Activated CD4-positive, alpha-beta T cell treated with anti-CD3 and anti-CD28 coated beads, Interleukin-2, amount 10 ng/mL, durations not matched to agents 24 days and 14 days (primary cell): ENCODE measurements at places on chromosomes 16 and 17.

- DNase-seq, result no peak
Observed at GRCh38 chr16:79801646-79802045, 201.1 kb upstream of the MAF start.

DNA sequence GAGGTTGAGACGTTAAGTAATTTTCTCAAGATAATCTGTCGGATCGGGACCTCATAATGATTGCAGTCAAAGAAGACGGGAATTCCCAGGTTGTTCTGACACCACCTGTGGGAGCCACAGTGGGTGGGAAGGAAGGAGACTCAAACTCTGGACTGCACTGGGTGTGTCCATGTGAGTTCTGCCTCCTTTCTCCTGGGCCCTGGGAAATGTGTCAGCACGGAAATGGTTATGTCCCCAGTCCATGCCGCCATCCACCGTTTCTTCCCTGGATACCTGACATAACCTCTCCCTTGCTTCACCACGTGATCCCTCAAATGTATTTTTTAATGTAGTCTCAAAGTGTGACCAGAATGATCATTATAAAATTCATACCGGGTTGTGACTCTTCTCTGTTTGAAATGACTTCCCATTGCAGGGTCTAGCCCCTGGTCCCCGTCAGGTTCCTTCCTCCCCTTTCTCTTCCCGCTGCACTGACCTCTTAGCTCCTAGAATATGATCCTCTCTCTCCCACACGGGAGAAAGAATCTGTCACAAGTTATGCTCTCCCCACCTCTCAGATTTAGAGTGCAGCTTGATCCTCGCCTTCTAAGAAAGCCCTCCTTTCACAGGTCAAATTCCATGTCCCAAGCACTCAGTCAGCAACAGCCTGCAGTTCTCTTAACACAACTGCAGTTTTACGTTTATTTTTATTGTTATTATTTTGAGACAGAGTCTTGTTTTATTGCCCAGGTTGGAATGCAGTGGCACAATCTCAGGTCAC is 820.0 kb upstream of the EEF2KMT start:
- DNase-seq, result no peak

- DNase-seq, result no peak
Observed at GRCh38 chr16:65779201-65779600, 587.3 kb upstream of the CDH5 start.

DNA sequence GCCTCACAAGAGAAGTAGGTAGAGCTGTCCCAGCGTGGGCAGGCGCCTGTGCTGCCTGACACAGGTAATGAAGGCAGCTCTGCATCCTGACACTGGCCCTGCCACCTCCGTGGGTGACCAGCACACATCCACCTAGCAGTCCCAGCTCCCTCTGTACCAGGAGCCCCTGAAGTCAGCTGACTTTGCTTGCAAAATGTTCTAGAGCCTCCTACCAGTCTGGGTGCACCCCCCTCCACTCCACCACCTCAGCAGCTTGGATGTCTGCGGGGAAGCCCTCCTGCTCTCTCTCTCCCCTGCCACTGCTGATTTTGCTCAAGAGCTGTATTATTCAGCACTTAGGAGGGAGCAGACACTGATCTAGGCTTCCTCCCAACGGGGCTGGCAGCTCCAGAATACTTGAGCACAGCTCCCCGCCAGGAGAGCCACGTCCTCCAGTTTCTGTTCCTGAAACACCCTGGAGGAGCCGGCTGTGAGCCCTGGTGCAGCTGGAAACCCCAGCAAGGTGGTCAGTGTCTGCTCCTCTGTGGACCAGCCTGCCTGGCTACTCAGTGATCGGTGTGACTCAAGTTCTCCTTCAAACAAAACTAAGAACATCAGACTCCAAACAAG is 1.0 kb downstream of the RNF166 start:
- peak; percentile 76 for DNase-seq

DNA sequence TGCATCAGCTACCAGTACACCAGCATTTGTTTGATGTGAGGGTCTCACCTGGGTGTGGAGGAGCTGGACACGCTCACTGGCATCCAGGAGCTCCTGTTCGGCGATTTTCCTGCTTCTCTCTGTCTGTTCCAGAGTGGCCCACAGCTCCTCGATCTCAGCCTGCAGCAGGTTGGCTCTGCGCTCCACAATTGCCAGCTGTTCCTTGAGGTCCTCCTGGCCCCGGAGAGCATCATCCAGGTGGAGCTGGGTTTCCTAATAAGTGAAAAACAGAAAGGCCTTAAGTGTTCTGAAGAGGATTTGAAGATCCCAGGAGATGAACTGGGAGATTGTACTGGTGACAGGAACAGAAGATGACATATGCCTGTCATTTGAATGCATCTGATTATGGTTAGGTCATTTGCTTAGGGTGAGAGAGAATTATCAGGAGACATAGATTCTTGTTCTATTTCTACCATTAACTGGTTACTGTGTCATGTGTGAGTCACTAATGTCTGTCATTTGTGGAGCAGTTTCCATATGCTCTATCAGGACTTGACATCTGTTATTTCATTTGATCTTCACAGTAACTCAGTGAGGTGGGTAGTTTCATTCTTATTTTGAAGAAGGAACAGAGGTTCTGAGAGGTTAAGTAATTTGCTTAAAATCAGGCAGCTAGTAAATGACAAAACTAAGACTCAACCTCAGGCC is 21.5 kb upstream of the MYH13 start:
- DNase-seq, result no peak

DNA sequence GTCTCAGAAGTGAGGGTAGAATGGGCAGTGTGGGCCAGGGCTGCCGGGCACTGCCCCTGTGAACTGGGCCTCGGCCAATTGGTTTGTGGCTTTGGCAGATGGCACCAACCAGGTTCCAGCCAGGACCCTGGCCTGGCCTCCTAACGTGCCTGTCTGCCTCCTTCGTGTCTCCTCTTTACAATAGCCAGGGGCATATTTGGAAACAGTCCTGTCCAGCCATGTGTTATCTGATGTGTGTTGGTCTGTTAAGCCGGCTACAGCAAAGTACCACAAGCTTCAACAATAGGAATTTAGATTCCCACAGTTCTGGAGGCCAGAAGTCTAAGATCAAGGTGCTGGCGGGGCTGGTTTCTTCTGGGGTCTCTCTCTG is 14.6 kb downstream of the CRISPLD2 start:
- DNase-seq, result no peak

GRCh38 chr16:48188449-48189102 is 32.8 kb upstream of the ABCC12 start:
- no peak for DNase-seq

GRCh38 chr17:80923211-80924110 is 68.2 kb upstream of the CHMP6 start:
- DNase-seq, result no peak

- peak; percentile 63 for DNase-seq
Observed at GRCh38 chr17:67478401-67479041, 101.4 kb downstream of the PITPNC1 start.

GRCh38 chr16:84368308-84368996 is at the start of gene ATP2C2:
TSS of gene ATP2C2 (plus strand) at chr16:84368538. CDS start at chr16:84368616, 78 bp downstream.
- DNase-seq, result no peak

DNA sequence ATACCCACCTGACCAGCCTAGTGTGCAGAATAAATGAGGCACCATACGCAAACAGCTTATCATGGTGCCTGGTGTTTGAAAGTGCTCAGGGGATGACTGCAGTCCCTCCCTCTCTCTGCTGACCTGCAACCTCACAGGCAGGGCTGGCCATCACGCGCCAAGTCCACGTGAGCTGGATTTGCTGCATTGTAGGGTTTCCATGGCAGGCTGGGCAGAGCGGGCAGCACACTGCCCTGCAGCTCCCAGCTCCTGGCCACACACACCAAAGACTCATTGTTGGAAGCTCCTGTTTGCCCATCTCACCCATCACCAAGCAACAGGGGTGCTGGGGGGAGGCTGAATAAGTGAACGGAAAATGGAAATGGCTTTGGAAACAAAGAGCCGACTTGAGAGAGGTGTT is 81.8 kb downstream of the IRX3 start:
- DNase-seq, result no peak

DNA sequence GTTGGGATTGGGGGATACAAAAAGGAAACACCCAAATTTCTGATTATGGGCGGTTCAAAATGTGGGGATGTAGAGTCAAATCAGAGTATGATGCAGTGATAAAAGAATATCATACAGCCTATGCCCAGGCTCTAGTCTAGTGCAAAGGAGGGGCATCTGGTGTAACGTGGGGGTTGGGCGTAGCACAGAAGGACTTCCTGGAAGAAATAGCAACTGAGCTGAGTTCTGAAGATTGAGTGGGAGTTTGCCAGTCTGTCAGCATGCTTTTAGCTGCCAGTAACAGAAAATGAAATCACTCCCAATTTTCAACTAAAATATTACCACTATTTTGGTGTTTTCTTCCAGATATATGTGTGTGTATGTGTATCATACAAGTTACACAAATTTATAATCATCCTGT is 196.9 kb downstream of the SPECC1 start:
- DNase-seq, result no peak

- no peak for DNase-seq
Observed at GRCh38 chr16:84941921-84942320, 69.4 kb downstream of the ZDHHC7 start.

GRCh38 chr17:69423450-69423849 is 9.0 kb downstream of the MAP2K6 start:
- DNase-seq, result peak; percentile 65

DNA sequence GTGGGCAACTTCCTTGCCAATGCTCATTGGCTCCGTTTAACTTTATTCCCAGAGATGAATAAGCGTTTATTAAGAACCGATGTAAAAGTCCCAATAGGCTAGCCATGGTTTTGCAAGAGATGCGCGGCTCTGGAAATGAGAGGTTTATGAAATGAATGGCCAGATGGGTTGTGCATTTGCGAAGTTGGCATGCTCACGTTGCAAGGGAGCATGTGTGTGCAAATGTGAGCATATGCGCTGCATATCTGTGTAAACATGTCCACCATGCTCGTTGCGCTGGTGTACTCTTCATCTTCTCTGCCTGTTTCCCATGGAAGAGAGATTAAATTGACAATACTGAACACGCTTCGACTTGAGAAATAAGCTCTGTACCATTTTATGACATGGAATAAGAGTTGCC is 848.6 kb upstream of the RBFOX1 start:
- no peak for DNase-seq

- no peak for DNase-seq
Observed at GRCh38 chr17:57636274-57636673, 108.8 kb downstream of the CCDC182 start.

DNA sequence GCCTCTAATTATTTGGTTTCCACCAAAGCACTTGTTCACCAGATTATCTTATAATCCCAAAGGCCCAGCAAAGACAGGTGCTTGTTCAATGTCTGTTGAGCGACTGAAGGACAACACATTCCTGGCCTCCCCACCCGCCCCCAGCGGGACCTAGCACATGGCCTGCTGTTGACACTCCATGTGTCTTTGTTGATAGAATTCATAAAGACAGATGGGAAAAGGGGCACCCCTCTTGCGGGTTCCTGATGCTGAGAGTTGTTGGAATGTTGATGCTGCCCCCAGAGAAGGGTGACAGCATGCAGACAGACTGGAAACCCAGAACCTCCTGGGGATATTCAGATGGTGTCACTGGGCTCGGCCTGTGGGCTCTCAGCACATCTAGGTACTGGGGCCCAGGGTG is 36.9 kb downstream of the SNX20 start:
- DNase-seq, result no peak

GRCh38 chr17:72782985-72783701 is 309.3 kb downstream of the SLC39A11 start:
- DNase-seq, result no peak

DNA sequence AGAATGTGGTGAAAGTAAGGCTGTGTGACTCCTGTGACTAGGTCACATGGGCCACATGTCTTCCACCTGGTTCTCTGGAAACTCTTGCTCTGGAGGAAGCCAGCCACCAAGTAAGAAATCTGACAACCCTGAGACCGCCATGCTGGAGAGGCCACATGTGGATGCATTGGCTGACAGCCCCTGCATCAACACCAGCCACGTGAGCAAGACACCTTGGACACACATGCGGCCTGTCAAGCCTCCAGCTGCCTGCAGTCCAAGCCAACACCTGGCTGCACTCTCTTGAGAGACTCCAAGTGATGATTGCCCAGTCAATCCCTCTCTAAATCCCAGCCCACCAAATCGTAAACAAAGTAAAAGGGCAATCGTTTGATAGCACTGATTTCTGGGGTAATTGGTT is 112.6 kb downstream of the FOXL1 start:
- DNase-seq, result no peak

- peak; percentile 94 for DNase-seq
Observed at GRCh38 chr17:76246080-76247066, 6.1 kb upstream of the RNF157 start.

DNA sequence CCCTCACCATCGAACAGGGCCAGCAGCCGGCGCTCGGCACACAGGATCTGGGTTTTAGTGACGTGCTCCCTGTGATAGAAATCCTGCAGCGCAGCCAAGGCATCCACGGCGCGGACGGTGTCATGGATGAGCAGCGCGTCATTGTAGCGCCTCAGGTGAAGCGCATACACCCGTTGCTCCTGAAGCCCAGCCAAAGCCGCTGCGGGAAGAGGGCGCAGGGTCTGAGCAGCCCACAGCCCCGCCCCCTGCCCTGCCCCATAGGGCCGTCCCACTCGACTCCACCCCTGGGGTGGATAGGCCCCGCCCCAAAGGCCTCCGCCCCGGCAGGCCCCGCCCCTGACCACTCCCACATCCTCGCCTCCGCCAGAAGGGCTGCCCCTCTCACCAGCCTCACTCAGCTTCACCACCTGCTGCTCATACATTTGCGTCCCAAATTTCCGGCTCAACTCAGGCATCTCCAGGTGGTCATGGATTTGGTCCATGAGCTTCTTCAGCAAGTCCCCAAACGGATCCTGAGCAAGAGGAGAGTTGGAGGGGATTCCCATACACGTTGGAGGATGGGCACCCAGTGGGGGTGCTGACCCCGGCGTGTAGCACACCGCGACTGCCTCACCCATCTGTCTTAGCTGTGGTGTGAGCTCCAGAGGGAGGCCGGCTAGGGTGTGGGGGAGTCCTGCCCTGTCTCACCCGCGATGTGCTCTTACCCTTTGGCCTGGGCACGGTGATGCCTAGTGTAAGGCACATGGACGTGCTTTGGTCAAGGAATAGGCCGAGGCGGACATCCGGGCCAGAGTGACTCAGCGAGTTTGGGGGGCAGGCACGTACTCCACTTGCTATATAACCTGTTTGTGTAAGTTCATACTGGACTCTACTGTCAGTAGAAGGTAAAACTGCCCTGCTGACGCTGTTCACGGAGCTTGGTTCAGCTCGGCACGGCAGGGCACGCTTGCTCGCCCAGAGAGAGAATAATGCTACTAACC is 4.6 kb downstream of the DHX58 start:
- peak; percentile 98 for DNase-seq

GRCh38 chr17:77480199-77480508 is 339.4 kb downstream of the SEC14L1 start:
- no peak for DNase-seq

DNA sequence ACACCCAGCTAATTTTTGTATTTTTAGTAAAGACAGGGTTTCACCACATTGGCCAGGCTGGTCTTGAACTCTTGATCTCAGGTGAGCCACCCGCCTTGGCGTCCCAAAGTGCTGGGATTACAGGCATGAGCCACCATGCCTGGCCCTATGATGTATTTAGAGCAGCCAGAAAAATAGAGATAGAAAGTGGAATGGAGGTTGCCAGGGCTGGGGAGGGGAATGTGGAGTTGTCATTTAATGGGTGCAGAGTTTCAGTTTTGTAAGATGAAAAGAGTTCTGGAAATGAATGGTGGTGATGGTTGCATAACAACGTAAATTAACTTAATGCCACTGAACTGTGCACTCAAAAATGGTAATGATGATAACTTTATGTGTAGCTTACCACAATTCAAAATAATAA is 31.6 kb upstream of the NPTX1 start:
- no peak for DNase-seq
